Endothelial cell of umbilical vein (primary cell): ENCODE measurements at places on chromosomes 6 and 20. TPM values are rescaled to one million over a fixed set of nuclear protein-coding genes. Genes with fewer than 3 reads are reported as not detected.

FAM229B gene
- polyA plus RNA-seq = 9.0 and 9.1 TPM in 2 replicates

KIF25 gene
- not detected in 2 replicates for polyA plus RNA-seq

LST1 gene
- 1.1 and 1.8 TPM in 2 replicates for polyA plus RNA-seq

CPNE5 gene
- 49.4 and 55.8 TPM in 2 replicates for polyA plus RNA-seq

CD83 gene
- polyA plus RNA-seq = 0.40 TPM in 2 replicates

LAMA4 gene
- polyA plus RNA-seq = 370 and 384 TPM in 2 replicates

DNA sequence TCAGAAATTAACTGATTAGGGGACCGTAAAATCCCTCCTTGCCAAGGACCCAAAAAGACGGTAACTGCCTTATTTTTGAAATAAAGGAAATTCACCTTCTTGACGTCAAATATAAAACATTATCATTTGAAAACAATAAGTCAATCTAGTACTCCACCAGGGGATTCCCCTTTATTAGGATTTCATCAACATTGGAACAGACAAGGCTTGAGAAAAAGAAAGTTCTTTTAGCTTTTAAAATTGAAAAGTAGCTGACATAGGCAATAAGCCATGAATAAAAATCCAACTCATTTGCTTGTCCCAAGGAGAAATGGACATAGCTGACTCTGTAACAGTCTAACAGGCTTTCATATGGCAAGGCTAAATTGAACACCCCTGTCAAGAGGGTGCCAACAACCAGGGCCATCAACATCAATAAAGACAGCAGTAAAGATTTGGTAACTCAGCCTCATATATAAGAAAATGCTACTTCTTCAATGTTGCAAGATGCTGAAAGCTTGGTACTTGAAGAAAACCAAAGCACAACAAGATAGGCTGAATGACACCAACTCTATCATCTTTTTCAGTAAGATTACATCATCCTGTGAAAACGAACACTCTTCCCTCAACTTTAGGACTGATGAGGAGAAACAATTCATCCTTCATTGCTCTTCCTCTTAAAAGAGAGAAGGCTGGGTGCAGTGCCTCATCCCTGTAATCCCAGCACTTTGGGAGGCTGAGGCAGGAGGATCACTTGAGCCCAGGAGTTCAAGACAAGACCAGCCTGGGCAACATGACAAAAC lies 121.0 kb upstream of the PRDM1 start:
- no peaks in the 10 kb centered on the region for H3K4me1 ChIP-seq
- no peaks in the 10 kb centered on the region for H3K36me3 ChIP-seq
- no peak overlapping the region for H3K27ac ChIP-seq

- peaks cover 73% of the 10 kb centered on the region for H3K27me3 ChIP-seq
- no peak overlapping the region for H3K27ac ChIP-seq
- no peaks in the 10 kb centered on the region for H3K4me1 ChIP-seq
- peak; percentile 76 for DNase-seq
- H3K4me3 ChIP-seq = no peak overlapping the region
Measured at GRCh38 chr6:32933661-32934085, 7.2 kb downstream of the HLA-DMB start.

- no peak for DNase-seq
- no peak overlapping the region for H3K4me3 ChIP-seq
- H3K36me3 ChIP-seq = no peaks in the 10 kb centered on the region
- H3K4me1 ChIP-seq = peaks cover 6% of the 10 kb centered on the region
- no peak overlapping the region for H3K27ac ChIP-seq
Measured at GRCh38 chr20:50413088-50413500, 97.1 kb upstream of the PTPN1 start.

DNA sequence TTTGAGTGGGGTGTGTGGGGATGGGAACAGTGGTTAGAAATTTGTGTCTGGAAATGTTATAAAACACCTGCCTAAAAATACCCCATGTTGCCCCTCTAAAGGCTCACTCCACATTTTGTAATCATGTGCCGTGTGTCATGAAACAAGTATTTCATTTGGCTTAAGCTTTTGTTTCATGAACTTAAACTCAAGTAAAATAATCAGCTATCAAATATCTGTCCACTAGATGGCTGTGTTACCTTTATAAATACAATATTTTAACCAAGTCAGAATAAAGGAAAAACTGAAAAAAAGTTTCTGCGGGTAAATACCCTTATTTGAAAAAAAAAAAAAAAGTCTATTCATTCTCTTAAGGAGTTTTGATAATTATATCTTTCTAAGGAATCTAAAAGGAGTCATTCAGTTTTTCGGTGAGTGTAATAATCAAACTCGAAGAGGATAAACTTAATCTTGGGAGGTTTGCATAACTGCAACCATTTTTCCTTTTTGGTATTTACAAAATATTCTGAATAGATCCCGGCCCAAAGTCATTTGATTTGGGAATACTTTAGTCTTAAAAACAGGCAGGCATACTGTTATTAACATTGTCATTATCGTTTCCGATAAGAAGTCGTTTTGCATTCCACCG lies 29.9 kb upstream of the MTRF1L start:
- DNase-seq = peak; percentile 66
- no peaks in the 10 kb centered on the region for H3K27me3 ChIP-seq
- no peak overlapping the region for H3K4me3 ChIP-seq
- no peak overlapping the region for H3K27ac ChIP-seq

GRCh38 chr20:58308290-58308679 lies 1.2 kb upstream of the RAB22A start:
- peak overlapping the region; percentile 91 for H3K4me3 ChIP-seq
- H3K27me3 ChIP-seq = no peaks in the 10 kb centered on the region
- peaks cover 10% of the 10 kb centered on the region for H3K4me1 ChIP-seq
- no peak overlapping the region for H3K27ac ChIP-seq
- DNase-seq = no peak

- H3K27ac ChIP-seq = no peak overlapping the region
- no peak overlapping the region for H3K4me3 ChIP-seq
- no peaks in the 10 kb centered on the region for H3K27me3 ChIP-seq
- no peak for DNase-seq
Measured at GRCh38 chr20:18688676-18689075, 100.8 kb downstream of the DTD1 start.

- H3K4me3 ChIP-seq = no peak overlapping the region
- H3K27ac ChIP-seq = no peak overlapping the region
- no peak for DNase-seq
- H3K27me3 ChIP-seq = no peaks in the 10 kb centered on the region
Measured at GRCh38 chr6:158634695-158635426, 9.7 kb downstream of the DYNLT1 start.

- no peaks in the 10 kb centered on the region for H3K4me1 ChIP-seq
- no peaks in the 10 kb centered on the region for H3K36me3 ChIP-seq
- no peak overlapping the region for H3K27ac ChIP-seq
- DNase-seq = no peak
- no peak overlapping the region for H3K4me3 ChIP-seq
- H3K27me3 ChIP-seq = no peaks in the 10 kb centered on the region
Measured at GRCh38 chr6:79249136-79249535, 14.7 kb upstream of the HMGN3 start.
